Ascending aorta (tissue), 2 donors: ENCODE measurements at places on chromosomes 11 and 22. TPM values are rescaled to one million over a fixed set of nuclear protein-coding genes. Genes with fewer than 3 reads are reported as not detected.

GRCh38 chr22:19643448-19644313 lies 70.6 kb upstream of the SEPTIN5 start:
- H3K27ac ChIP-seq = no peak overlapping the region
- no peaks in the 10 kb centered on the region for H3K27me3 ChIP-seq
- no peaks in the 10 kb centered on the region for H3K4me1 ChIP-seq
- H3K36me3 ChIP-seq = no peaks in the 10 kb centered on the region
- no peak for DNase-seq
- no peak overlapping the region for H3K4me3 ChIP-seq

GRCh38 chr11:63273685-63274084 lies 30.3 kb upstream of the SLC22A25 start:
- no peak overlapping the region for H3K27ac ChIP-seq
- no peaks in the 10 kb centered on the region for H3K4me1 ChIP-seq
- no peak for DNase-seq
- no peaks in the 10 kb centered on the region for H3K36me3 ChIP-seq

Gene GSC2
- total RNA-seq = not detected

Gene CARNS1
- total RNA-seq = 6.0 TPM

Gene OR52I2
- not detected for total RNA-seq

DNA sequence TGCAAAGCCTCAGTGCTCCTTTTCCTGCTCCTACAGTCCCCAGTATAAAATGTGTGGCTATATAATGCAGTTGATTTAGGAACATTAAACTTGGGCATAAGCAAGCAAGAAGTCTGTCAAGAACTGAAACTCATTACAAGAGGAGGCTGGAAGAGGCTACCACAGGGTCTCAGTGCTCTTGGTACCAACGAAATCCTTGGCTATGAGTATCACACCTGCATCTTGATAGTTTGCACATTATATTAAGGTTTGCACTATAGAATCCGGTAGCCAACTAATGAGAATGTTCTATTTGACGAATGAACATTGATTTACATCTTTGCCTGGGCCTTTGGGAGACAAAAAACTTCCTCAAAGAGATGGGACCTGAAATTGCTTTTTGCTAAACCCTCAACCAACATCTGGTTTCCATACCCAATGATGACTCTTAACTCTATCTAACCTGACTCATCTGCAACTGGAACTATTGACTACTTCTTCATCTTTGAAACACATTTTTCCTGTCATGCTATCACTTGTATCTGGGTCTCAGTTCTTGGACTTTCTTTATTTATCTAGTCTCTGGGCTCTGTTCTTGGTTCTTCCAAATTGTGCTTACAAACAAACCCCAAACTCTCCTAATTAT lies 207.2 kb upstream of the CTSC start:
- H3K36me3 ChIP-seq = no peaks in the 10 kb centered on the region
- H3K27ac ChIP-seq = no peak overlapping the region
- H3K27me3 ChIP-seq = no peaks in the 10 kb centered on the region
- H3K4me3 ChIP-seq = no peak overlapping the region

Gene BAIAP2L2
- total RNA-seq = not detected

GRCh38 chr22:44737406-44738346 lies 14.7 kb upstream of the ARHGAP8 start:
- H3K27me3 ChIP-seq = no peaks in the 10 kb centered on the region
- H3K4me3 ChIP-seq = no peak overlapping the region
- no peak overlapping the region for H3K27ac ChIP-seq
- DNase-seq = no peak
- H3K36me3 ChIP-seq = no peaks in the 10 kb centered on the region
- H3K4me1 ChIP-seq = no peaks in the 10 kb centered on the region
